RWPE1 (cell line): ENCODE measurements at places on chromosomes 11 and 22.
A peak's percentile ranks its signal among the peaks of the same experiment; 100 is the strongest.

- no peak for DNase-seq
These were observed 1.8 kb upstream of the CHADL start for GRCh38 chr22:41242396-41243117.

- DNase-seq, result no peak
These were observed 22.4 kb downstream of the XRRA1 start for GRCh38 chr11:74926304-74927030.

DNA sequence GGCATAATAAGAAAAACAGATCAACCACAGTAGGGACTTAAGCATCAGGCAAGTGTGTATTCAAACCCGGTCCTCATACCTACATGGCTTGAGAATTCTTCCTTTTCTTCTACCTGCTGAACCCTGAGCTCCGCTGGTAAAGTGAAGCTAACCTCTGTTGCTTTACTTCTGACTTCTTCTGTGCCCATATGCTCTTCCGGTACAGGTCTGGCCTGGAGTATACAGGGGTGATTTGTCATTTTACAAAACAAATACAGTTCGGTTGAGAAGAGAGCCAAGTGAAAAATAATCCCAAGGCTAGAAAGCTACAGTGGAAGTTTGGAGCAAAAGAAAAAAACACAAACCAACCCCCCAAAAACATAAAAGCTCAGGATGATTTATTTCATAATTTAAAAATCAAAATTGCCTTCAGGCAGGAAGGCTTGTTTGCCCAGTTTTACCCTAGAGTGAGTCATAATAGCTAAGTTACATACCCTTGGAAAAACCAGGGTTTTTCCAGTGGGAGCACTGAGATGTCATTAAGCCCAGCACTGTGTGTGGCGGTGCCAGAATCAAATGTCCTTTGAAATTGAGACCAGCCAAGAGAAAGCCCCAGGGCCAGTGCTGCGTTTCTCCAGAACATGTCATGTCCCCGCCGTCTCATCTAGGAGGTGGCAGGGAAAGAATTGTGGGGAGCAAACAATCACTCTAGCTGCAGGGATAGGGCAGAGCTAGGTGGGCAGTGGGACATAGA lies 305.5 kb upstream of the ISX start:
- DNase-seq, result no peak

- no peak for DNase-seq
These were observed 39.1 kb downstream of the ANKK1 start for GRCh38 chr11:113426686-113427085.

GRCh38 chr22:38243007-38243765 lies 29.6 kb downstream of the TMEM184B start:
- DNase-seq, result peak; percentile 33

- no peak for DNase-seq
These were observed 54.9 kb downstream of the AHNAK start for GRCh38 chr11:62491571-62492329.

DNA sequence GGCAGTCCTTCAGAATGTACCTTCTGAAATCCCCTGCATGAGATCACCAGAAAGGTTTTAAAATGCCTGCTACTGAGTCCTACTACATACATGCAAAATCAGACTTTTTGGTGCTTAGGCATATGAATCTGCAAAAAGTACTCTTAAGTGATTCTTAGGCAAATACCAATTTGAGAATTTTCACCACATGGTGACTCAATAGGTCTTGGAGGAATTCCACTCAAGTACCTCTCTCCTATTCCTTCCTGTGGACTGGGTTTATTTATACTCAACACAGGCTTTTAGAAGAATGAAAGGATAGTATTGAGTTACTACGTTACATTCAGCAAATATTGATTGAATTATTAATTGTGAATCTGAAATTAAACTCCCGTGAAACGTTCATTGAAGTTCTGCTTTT lies 223.9 kb downstream of the CNTN5 start:
- no peak for DNase-seq

- no peak for DNase-seq
These were observed 766 bp downstream of the APOL2 start for GRCh38 chr22:36238373-36239149.

GRCh38 chr11:122756417-122756816 lies 81.9 kb upstream of the CRTAM start:
- DNase-seq, result no peak

GRCh38 chr11:102225689-102226568 lies 91.4 kb upstream of the BIRC3 start:
- no peak for DNase-seq

- DNase-seq, result no peak
These were observed 54.1 kb downstream of the MYH9 start for GRCh38 chr22:36333644-36334043.

- DNase-seq, result no peak
These were observed 45.6 kb upstream of the EHF start for GRCh38 chr11:34575261-34575660.

DNA sequence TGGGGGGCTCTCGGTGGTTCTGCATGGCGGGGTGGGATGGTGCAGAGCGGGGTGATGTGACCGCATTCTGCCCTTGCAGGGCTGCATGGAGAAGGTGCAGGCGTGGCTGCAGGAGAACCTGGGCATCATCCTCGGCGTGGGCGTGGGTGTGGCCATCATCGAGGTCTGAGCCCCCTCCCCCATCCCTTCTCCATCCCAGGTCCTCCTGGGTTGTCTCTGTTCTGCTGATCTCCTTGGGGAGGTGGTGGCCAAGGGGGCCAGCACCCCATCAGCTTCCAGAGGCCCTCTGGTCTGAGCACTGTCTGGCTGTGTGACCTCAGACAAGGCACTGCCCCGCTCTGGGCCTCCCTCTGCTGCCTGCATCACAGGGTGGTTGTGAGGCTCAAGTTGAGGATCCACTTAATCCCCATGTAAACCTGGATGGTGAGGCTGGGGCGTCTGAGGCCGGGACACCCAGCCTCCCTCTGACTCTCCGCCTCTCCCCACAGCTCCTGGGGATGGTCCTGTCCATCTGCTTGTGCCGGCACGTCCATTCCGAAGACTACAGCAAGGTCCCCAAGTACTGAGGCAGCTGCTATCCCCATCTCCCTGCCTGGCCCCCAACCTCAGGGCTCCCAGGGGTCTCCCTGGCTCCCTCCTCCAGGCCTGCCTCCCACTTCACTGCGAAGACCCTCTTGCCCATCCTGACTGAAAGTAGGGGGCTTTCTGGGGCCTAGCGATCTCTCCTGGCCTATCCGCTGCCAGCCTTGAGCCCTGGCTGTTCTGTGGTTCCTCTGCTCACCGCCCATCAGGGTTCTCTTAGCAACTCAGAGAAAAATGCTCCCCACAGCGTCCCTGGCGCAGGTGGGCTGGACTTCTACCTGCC lies 53.3 kb downstream of the CD82 start:
- no peak for DNase-seq

- DNase-seq, result peak; percentile 9
These were observed 30.3 kb downstream of the ATM start for GRCh38 chr11:108253176-108253575.

DNA sequence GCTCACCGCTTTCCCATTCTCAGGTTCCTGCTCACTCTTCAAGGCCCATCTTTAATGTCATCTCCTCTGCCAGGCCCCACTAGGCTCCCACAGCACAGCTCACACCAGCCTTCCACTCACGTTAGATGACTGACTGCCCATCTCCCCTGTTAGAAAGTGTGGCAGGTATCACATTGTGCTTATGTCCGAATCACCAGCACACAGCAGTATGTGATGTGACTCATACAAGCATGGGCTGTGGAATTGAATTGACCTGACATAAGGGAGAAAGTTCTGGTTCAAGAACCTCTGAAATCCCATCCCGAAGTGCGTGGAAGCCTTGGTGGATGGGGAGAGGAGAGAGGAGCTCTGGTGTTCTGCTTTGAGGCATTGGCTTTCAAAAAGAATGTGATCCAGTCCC lies 6.5 kb downstream of the VSTM5 start:
- DNase-seq, result no peak

- DNase-seq, result no peak
These were observed 568.6 kb upstream of the CADM1 start for GRCh38 chr11:116072601-116073410.

DNA sequence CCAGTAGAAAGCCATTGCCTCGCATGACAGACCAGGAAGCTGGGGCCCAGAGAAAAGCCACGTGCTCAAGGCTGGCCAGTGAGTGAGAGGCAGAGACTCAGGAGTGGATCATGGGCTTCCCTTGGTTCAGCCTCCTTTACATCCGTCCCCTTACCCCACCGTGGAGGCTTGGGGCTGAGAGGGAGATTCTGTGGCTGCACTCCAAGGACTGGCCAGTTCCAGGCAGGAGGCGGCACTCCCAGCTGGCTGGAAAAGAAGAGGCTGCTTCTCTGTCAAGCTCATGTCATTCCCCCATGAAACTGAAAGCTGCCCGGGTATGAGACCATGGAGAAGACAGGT lies 6.6 kb upstream of the ASCL2 start:
- DNase-seq, result no peak

- DNase-seq, result peak; percentile 9
These were observed 77.2 kb upstream of the FTH1 start for GRCh38 chr11:62044639-62045121.

DNA sequence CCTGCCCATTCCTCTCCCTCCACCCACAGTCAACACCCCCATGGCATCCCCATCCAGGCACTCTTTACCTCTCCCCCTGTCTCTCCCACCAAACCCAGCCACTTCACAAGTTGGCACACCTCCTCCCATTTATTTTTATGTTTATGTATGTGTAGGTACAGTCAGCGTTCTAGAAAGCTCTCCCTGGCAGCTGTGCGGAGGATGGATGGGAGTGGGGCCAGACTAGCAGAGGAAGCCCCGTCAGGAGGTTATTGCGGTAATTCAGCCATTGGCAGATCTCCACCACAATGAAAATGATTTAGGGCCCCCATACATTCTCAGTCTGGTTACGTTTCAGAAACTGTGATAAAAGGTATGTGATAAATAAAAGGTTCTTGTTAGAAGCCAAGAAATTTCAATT lies 51.3 kb downstream of the BTG4 start:
- DNase-seq, result no peak

- DNase-seq, result no peak
These were observed 6.1 kb downstream of the IFITM10 start for GRCh38 chr11:1744137-1744886.

- no peak for DNase-seq
These were observed 759.4 kb downstream of the OPCML start for GRCh38 chr11:132772703-132773545.

GRCh38 chr11:125454047-125454446 lies 42.0 kb downstream of the FEZ1 start:
- no peak for DNase-seq

DNA sequence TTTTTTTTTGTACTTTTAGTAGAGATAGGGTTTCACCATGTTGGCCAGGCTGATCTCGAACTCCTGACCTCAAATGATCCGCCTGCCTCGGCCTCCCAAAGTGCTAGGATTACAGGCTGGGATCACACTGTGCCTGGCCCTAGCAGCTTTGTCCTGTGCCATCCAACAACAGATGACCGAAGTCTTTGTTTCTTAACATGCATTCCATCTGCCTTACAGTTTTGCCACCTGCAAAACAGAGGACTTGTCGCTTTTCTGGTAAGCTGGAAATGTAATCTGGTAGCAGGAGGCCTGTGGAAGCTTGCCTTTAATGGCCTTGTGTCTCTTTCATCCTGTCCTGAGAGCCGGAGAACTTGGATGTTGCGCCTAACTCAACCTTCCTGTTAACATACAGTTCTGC lies 58.7 kb upstream of the PPP6R3 start:
- DNase-seq, result no peak

DNA sequence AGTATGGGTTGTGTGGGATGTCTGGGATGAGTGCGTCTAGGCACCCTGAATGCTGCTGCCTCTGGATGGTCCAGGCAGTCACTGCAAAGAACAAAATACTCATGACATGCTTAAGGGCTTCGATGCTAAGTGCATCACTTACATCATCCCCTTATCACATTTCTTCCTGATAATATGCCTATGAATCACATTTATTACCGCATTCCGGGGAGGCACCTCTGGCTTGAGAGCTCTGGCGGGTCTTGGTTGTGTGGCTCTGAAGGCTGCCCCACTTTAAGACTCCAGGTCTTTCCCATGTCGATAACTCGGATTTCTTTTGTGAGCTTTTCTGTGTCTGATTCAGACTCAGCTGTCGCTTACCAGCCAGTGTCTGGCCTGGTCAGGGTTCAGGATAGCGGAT lies 1126.4 kb downstream of the TBC1D22A start:
- DNase-seq, result no peak

GRCh38 chr11:71538666-71538990 lies 803 bp downstream of the KRTAP5-8 start:
- no peak for DNase-seq

DNA sequence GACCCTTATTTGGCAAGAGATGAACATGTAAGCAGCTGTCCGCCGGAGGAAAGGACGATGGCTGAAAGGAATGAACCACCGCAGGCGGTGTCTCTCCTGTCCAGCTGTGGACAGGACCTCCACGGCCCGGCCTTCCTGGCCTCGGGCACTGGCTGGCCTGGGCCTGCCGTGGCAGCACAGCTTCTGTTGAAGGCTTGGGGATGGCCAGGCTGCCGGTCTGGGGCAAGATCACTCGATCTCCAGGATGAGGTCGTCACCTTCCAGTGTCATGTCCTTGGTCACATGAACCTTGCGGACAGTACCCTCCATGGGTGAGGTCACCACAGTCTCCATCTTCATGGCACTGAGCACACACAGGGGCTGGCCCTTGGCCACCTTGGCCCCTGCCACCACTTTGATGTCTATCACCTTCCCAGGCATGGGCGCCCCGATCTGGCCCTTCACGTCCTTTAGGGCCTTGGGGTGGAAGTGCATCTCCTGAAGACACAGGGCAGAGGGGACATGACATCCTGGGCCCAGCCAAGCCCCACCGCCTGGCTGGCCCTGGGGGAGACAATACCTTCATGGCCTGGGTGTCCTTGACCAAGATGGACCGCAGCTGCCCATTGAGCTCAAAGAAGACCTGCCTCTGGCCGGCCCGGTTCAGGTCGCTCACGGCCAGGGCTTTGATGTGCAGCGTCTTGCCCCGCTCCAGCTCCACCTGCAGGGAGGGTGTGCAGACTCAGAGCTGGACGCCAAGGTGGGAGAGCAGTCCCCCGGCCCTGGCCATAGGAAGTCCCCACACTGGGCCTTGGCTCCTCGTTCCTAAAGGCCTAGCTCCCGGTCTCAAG lies 5.6 kb downstream of the RCE1 start:
- DNase-seq, result no peak

GRCh38 chr11:28054821-28055220 lies 53.1 kb downstream of the KIF18A start:
- no peak for DNase-seq

- no peak for DNase-seq
These were observed 65.4 kb downstream of the GAB2 start for GRCh38 chr11:78351979-78352841.

DNA sequence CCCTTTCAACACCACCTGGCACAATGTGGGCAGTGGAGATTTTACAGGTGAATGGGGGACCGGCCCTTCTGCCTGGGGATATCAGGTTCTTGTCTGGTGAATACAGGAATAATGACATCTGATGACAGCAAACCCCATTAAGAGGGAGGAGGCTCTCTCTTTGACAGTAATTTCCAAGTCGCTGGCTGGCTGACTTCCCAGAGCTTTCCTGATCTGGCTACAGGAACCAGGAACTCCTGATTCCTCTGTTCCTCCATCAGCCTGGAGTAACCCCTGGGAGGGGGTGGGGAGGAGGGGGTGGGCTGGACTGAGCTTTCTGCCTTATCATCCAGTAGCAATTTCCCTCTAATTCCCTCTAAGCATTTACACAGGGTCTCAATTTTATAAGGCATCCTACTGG lies 3.7 kb upstream of the MIEF1 start:
- no peak for DNase-seq
